ENCODE measurements at places on chromosomes 12 and 14. TPM values are rescaled to one million over a fixed set of nuclear protein-coding genes. Genes with fewer than 3 reads are reported as not detected.

- no peaks in the 10 kb centered on the region for H3K27me3 ChIP-seq
- peak overlapping the region; percentile 49 for H3K4me3 ChIP-seq
- H3K36me3 ChIP-seq = no peaks in the 10 kb centered on the region
- H3K4me1 ChIP-seq = peaks cover 83% of the 10 kb centered on the region
- H3K27ac ChIP-seq = peak overlapping the region; percentile 95
- DNase-seq = peak; percentile 77
These were observed 22.4 kb upstream of the EIF2B2 start for GRCh38 chr14:74980398-74980730.

GRCh38 chr12:79658221-79658620 is 32.5 kb downstream of the PAWR start:
- no peak for DNase-seq
- no peaks in the 10 kb centered on the region for H3K36me3 ChIP-seq
- no peaks in the 10 kb centered on the region for H3K27me3 ChIP-seq
- H3K4me1 ChIP-seq = no peaks in the 10 kb centered on the region
- no peak overlapping the region for H3K4me3 ChIP-seq

GRCh38 chr12:106130474-106131113 is 8.2 kb downstream of the NUAK1 start:
- H3K27me3 ChIP-seq = no peaks in the 10 kb centered on the region
- no peak overlapping the region for H3K4me3 ChIP-seq
- DNase-seq = no peak

- no peaks in the 10 kb centered on the region for H3K27me3 ChIP-seq
- peaks cover 29% of the 10 kb centered on the region for H3K4me1 ChIP-seq
- DNase-seq = no peak
- peak overlapping the region; percentile 47 for H3K27ac ChIP-seq
These were observed 428.8 kb downstream of the ZFP36L1 start for GRCh38 chr14:68363843-68364767.

ASB2 gene
- total RNA-seq = 2.3 TPM

SIX4 gene
- total RNA-seq = 45.1 TPM

OTX2 gene
- total RNA-seq = not detected
